NCI-H1417 treated with DMSO at 0.1 percent for 48 hours (cell line): ENCODE measurements at places on chromosomes 3 and 15.

- no peak for DNase-seq
These were observed 22.6 kb upstream of the KLF13 start for GRCh38 chr15:31303726-31304648.

GRCh38 chr3:38334142-38335055, 12.2 kb upstream of the XYLB start:
- DNase-seq: no peak

- no peak for DNase-seq
These were observed 242.8 kb upstream of the ICE2 start for GRCh38 chr15:60721707-60722106.

- DNase-seq: no peak
These were observed 39.2 kb downstream of the ATP2B2 start for GRCh38 chr3:10466186-10466585.

DNA sequence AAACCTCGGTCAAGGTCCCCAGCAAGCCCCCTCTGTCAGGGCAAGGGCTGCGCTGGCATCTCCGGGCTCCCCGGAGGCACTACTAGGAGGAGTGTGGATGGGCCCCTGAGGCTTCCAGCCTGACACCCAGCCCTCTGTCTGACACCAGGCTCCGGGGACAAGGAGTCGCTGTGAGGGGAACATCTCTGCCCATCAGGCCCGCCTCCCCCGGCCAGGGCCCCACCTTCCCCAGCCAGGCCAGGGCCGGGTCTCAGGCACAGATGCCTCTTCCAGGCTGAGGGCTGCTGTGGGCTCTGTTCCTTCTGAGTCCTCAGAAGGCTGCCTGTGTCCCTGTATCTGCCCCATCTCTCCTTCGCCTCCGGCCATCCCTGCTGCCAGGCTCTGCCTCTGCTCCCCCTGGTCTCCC, 15.8 kb downstream of the CSPG4 start:
- DNase-seq: no peak

DNA sequence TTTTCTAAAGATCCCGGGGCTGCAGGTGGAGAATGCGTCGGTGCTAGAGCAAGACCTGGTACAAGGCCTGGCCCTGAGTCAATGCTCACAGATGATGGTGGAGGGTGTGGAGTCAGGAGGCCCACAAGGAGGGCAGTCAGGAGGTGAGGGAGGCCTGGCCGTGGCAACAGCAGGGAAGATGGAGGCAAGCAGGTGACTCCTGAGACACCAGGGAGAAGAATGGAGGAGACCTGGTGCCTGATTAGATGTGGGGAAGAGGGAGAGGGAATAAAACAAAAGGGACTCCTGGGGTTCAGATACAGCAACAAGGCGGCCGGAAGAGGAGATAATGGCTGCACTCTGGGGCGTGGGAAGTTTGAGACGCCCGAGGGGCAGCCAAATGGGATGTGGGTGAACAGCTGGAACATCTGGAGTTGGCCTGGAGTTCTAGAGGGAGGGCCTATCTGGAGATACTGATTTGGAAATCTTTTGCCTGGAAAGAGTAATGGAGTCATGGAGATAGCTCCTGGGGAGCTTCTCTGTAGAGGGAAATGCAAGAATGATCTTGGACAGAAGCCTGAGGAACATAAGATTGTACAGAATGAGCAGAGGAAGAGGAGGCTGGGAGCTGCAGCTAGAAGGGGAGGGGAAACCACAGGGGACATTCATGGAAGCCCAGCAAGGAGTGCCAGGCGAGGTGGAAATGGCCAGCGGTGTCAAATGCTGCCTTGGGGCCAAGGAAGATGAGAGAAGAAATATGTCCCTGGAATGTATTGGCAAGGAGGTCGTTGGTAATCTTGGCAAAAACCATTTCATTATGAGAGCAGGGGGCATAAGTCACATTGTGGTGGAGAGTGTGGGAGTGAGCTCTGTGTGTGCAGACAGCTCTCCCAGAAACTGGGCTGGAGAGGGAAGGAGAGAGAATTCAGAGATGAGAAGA, 67.5 kb upstream of the CORO2B start:
- DNase-seq: no peak

DNA sequence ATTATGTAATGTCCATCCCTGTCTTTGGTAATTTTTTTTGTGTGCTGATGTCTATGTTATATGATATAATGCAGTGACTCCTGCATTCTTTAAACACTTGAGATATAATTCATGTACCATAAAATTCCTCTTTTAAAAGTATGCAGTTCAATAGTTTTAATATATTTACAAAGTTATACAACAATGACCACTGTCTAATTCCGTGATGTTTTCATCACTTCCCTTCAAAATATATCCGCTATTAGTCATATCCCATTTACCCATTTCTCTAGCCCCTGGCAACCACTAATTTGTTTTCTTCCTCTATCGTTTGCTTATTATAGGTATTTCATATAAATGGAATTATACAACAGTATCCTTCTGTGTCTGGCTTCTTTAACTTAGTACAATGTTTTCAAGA, 64.9 kb upstream of the SUCLG2 start:
- DNase-seq: no peak

DNA sequence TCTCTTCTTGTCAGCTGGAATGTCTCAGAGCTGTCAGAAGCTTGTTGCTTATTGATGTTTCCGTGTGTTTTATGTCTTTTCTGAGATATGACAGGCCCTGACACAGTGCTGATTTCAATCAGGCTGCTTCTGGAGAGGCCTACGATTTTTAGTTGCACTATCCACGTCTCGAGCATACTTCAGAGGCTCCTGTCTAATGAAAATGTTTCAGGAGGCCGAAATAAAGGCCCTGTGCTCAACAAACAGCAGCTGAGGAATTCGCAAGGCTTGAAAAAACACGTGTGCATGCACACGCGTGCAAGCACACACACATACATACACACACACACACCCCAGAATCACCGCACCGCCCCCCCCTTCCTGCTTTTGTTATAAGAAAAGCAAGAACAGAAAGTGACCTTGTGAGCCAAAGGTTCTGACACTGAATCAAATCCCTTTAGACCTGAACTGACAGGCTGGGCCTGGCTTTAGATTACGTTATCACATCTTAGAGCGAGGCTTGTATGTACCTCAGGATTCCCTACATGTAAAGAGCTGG, 296.6 kb downstream of the NR2F2 start:
- DNase-seq: no peak

DNA sequence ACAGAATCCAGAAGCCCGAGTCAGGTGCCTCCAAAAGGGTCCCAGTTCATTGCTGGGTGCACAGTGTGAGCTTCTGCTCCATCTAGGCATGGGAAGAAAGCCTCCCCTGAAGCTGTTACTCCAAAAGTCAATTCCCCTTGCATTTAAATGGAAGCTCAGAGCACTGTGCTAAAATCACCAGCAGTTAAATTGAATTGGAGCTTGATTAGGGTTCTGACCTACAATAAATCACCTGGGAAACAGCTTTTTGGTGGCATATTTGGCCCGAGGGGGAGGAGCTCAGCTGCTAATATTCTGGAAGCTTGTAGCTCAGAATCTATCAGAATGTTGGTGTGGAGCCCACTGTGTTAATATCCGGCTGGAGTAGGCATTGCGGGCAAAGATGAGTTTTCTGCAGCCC, 87.1 kb upstream of the RGMA start:
- DNase-seq: no peak

GRCh38 chr3:110736332-110736731, 335.3 kb upstream of the NECTIN3 start:
- DNase-seq: no peak

GRCh38 chr15:79562899-79563298, 130.8 kb downstream of the MINAR1 start:
- DNase-seq: no peak

DNA sequence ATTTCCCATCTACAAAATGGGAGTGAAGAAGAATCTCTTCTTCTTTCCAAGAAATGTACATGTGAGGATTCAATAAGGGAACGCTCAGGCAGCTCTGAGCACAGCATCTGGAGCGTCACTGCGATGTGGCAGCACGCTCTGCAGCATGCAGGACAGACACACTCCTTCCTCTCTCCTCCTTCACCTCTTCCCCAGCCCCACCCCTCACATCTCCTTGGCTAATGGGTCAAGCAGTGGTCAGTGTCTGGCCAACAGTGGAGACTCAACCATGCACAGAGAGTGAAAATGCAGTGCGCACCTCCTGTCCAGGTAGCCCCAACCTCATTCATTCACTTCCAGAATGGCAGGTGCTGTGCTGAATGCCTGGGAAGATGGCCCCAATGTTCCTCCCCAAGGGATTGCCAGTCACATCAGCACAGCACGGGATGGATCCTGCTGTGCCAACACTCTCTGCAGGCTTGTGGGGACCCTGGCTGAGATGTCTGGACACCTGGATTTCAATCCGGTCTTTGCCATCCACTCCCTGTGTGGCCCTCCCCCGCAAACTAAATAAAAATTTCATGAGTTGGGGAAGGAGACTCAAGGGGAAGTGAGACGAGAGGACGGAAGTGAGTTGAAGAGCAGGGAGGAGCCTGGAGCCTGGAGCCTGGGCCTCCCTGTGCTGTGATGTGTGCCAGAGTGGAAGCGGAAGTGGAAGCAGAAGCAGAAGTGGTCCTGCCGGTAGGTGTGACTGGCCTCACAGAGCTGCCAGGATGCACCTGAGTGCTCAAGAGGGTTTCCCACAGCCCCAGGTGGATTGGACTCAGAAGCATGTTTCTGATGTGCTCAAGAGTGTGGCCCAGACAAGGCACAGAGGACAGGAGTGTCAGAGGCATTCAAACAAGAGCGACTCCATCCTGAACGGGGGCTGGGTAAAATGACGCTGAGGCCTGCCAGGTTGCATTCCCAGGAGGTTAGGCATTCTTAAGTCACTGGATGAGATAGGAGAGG, 163.9 kb downstream of the SMAD6 start:
- no peak for DNase-seq

DNA sequence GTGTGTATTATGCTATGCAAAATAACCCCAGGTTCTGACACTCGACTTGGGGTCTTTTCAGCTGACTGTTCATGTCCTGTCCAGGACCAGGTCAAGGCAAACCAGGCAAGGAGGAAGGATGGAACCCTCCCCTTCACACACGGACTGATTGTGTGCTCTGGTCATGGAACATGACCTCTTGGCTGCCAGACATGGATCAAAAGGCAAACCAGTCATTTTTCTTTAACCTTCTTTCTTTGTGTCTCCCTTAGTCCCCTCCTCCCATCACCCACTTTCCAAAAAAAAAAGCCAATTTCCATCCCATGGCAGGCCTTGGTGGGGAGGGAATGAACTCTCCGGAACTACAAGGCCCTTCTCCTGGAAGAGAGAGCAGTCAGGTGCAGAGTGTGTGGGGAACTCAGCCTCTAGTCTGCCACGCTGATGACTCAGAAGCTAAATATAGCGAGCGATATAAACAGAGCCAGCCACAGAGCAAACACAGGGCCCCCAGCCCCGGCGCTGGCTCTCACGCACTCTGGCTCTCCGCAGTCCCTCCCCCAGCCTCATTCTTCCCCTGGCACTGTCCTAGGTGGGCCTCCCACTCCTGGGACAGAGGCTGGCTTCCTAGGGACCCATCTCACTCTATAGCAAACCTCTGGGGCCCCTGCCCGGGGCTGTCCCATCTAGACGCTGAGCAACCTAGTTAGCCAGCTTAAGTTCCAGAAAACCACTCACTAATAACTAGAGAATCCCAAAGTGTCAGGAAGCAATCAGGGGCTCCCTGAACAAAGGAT, 10.0 kb downstream of the BMF start:
- DNase-seq: peak; percentile 26

- no peak for DNase-seq
These were observed 7.8 kb downstream of the PDHB start for GRCh38 chr3:58425782-58426181.

GRCh38 chr3:149120051-149120972, 9.1 kb upstream of the HPS3 start:
- DNase-seq: peak; percentile 35

GRCh38 chr15:85920956-85921355, 126.2 kb upstream of the KLHL25 start:
- DNase-seq: no peak

DNA sequence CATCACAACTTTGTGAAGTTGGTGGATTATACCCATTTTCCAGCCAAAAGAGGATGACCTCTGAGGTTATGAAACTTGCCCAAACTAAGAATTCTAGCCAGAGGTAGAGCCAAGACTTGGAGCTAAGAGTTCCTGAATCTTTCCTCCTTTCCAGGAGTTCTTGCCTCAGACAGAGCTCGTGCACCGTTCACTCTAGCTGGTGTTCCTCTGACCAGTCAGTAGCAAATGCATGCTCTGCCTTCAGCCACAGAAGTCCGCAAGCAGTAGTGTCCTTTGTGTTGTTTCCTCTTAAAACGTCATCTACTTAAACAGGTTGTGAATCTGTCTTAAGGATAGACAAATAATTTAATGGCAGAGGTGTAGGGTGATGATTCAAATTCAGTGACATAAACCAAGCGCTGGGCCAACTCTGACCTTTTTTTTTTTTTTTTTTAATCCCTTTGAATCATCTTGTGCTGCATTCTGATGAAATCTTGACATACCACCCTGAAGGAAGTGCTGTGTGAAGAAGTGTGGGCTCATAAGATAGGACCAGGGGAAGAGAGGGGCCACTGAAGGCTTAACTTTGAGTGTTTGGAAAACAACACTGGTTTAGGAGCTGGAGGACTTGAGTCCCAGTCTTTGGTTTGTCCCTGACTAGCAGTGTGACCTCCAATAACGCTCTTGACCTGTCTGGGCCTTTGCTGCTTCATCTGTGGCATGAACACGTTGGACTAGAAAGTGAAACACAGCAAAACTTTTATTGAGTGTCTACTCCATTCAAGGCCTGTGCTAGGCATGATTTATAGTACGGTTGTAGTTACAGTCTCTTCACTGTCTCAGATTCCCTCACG, 53.4 kb downstream of the ITPR1 start:
- DNase-seq: no peak

DNA sequence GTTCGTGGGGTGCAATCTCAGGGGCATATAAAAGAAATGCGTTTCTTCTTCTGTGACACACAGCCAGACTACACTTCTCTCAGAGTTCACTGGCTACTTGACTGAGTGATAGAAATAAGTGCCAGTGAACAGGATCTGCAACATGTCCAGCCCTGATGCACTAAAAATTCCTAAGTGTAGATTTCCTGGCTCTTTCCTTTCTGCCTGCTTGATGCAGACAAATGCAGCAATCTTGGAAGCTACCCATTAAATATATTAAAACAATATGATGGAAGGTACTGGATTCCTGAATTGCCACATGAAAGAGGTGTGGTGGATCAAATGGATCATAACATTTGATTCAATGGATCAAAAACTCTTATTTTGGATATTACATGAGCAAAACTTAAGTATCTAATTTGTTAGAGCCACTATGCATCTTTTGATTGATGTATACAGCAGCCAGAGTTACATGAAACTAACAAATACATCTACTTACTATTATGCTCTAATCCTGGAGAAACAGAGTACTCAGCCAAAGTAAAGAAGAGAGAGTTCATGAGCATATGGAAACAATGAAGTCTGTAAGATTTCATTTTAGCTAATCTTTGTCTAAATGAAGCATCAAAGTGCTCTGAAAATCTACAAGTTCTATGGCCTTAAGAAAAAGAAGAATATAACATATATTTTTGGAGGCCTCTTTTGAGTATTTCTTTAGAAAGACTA, 222.6 kb downstream of the ZNF385D start:
- no peak for DNase-seq
